Activated T-helper 1 cell treated with anti-CD3 and anti-CD28 coated beads, Interleukin-2, amount 50 U/mL, for 16 hours (primary cell): ENCODE measurements at places on chromosomes 11 and 22.
A peak's percentile ranks its signal among the peaks of the same experiment; 100 is the strongest.

DNA sequence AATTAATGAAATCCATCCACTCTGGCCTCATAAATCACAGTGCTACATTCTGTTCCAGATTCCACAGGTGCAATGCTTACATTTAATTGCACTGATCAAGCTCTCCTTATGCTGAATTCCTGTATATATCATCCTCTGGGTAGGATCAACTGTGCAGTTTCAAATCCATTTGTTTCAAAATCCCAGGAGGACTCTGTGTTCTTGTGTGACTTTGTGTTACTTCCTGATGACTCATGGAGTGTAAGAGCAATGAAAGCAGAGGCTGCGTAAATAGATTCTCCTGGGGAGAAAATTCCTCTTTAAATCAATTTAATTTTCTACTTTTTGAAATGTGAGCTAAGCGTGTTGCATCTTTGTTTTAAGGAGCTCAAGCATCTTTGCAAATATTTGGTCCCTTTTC is 752.7 kb downstream of the METTL15 start:
- no peak for DNase-seq

- no peak for DNase-seq
These were observed 50.4 kb upstream of the SEPTIN5 start for GRCh38 chr22:19663821-19664355.

DNA sequence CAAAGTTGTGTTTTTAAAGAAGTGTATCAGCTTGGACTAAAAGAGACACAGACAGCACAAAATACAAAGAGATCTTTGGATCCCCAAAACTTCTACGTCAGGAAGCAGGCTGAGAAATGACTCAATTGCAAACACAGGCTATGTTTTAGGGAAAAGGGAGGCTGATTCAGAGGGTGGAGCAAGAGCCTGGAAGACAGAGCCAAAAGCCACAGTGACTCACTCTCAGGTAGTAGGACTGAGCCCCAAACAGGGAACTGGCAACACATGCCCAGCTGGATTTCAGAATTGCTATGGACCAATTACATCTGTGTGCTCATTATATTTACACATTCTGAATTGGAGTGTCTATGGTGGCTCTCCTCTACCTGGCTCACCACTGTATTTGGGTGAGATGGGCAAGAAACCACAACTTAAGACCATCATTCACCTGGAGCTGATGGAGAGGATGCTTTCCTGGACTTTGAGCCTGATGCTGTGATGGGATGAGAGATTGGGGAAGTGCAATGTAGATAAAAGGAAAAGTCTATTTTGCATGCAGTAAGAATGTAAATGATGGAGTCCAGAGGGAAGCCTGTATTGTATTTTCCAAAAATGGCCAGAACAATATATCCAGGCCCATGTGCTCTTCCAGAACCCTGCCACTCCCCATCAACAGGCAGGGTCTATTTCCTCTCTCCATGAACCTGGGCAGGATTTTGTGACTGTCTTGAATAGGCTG is 20.8 kb upstream of the LINC01488 start:
- no peak for DNase-seq

GRCh38 chr11:18731441-18731840 is 5.5 kb upstream of the IGSF22 start:
- DNase-seq = no peak

GRCh38 chr22:29873943-29874342 is 9.0 kb upstream of the MTMR3 start:
- DNase-seq = no peak

DNA sequence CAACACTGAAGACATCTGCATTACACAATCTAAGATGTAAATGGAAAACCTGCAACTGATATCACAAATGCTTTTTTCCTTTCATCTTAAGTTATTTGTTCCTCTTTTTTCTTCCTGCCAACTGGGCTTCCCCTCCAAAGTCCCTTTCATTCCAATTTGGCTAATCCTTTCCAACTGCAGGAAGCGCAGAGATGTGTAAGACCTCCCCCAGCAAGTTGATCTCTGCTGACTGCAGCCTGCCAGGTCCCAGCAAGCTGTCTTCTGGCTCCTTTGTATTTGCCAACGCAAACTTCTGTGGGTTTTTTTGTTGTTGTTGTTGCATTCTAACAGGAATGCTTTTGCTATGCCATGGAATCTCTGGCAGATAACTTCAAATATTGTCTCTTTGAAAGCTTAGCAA is 38.5 kb upstream of the LRRC4C start:
- no peak for DNase-seq

DNA sequence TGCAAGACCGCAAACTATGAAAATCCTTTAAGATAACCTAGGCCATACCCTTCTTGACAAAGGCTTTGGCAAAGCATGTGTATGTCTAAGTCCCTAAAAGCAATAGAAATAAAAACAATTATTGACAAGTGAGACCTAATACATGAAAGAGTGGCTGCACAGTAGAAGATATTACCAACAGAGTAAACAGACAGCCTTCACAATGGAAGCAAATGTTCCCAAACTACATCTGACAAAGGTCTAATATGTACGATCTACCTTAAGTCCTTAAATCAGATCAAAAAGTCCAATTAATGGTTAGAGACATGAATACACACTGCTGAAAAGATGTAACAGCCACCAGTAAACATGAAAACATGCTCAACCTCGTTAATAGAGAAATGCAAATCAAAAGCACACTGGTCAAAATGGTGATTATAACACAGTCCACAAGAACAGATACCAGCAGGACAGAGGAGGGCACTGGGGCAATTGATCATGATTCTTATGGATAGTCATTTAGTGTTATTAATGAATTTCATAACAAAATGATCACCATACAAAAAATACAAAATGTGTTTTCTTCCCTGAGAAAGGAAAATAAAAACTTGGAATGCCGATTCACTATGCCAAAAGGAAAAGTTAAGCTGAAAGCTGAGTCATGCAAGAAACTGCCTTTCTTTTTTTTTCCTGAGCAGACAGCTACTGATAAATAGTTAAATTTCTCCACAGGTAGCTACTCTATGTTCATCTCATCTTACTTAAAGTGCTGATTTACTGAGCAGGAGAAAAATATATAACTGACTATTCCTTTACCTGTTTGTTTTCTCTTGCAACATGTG is 102.6 kb upstream of the VPREB1 start:
- no peak for DNase-seq

DNA sequence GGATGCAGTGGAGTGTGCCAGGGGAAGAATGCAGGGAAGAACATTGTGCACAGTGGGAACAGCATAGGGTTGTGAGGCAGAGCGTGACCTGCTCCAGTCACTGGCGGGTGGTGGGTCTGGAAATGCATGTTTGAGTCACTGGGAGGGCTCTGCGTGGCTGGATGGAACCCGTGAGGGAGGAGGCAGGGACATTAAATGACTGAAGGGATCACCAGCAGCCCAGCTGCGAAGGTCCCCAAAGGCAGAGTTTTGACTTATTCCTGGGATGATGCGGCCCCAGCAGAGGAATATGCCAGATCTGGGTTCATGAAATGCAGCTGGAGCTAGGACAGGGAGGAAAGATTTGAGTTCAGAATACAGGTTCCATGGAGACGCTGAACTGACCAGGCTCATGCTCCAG is 104.0 kb upstream of the FGF3 start:
- no peak for DNase-seq

- no peak for DNase-seq
These were observed 85.6 kb upstream of the PARVA start for GRCh38 chr11:12291766-12292165.

GRCh38 chr22:42468841-42469240 is 36.6 kb upstream of the NFAM1 start:
- no peak for DNase-seq

- no peak for DNase-seq
These were observed 128.0 kb downstream of the DSCAML1 start for GRCh38 chr11:117669062-117669461.

GRCh38 chr11:65442842-65443331 is 20.3 kb downstream of the NEAT1 start:
- DNase-seq = no peak

DNA sequence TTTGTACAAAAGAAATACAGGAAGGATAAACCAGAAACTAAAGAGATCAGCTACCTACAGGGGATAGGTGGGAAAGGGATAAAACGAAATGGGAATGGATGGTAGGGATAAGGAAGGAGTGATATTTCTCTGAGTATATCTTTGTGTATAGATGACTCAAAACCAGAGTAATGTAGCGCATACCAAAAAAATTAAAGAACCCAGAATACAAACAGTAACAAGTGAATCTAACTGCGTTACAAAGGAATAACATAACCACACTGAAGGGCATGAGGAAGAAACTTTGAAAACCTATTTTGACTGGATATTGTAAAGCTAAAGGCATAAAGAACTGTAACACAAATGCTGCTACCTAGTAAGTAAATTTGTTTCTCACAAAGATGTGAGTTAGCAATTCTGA is 37.9 kb downstream of the MAPK1 start:
- DNase-seq = no peak

- no peak for DNase-seq
These were observed 37.0 kb downstream of the B3GAT1 start for GRCh38 chr11:134374891-134375550.

- peak; percentile 37 for DNase-seq
These were observed 61.5 kb upstream of the EED start for GRCh38 chr11:86182976-86183584.

DNA sequence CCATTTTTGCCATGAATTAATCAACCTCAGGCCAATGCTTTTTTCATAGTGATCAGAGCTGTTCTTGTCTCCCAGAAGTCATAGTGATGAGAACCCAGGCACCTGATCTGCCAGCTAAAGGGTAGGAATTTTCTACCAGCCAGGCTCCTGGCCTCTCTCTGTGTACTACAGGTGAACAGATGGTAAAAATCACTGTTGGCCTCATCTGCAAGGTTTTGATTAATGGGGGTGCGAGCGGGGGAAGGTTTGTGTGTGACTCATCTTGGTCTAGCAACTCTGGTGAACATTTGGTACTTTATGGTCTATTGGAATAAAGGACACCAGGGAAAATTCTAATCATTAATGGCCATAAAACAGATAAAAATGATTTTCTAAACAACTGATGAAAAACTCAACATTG is 14.4 kb upstream of the APOL4 start:
- DNase-seq = no peak

DNA sequence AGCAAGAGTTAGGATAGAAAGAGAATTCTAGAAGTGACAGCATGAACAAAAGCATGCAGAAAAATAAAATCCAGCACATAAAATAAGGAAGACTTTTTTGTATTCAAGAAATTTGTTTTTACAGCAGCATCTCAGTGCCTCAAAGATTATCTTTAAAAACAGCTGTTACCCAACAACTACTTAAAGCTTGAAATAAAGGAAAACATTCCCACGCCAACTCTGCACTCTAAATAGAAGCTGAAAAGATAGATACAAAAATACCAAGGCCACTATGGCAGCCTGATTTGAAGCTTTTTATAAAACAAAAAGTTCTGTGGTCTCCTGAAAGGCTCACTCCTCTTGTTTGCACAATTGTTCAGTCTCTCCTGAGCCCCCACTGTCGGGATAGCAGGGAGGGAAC is 83.6 kb upstream of the LRRC55 start:
- no peak for DNase-seq

DNA sequence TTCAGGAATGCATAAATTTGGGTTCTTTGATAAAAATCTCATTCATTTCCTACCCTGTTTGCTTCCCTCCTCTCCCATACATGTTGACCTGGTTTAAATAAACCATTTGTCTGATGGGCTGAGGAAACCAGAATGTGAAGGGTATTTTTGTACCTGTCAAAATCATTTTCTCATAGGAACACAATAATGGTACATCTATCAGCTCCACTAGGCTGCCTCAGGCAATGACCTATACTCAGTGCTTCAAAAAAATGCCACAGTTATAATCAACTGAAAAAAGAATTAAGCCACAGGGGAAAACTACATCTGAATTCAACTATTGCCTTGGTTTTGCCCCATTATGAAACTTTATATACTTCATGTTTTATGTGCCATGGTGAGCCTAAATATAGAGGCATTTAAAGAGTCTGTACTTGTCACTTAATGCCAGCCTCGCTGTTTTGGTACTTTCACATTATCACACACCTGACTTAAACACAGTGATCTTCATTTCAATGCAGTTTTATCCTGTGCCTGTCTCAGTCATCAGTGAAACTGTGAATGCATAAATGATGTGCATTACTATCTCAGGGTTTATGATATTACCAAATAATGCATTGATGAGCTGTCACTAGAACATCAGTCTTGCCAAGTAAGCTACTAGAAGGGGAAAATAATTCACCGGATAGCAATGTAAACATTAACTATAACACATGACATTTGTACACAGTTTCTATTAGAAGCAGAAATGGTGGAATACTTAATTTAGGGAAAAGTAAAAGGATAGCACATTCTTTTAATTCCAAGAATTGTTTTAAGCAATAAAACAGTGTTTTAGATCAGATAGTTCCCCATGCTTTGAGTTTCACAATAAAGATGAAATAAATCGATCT is 92.7 kb downstream of the MSANTD4 start:
- DNase-seq = no peak

DNA sequence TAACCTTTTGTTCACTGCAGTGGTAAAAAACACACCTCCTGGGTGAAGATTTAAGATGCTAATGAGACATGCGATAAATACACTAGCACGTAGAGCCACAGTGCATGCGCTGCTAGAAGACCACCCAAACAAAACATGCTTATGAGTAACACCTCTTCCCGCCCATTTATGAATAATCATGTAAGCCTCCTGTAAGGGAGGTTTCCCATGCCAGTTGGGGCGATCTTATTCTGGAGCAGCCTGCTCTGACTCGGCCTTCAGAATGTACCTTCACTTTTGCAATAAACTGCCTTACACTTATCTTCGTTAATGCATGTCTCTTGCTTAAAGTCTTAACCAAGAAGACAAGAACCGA is 18.1 kb upstream of the SCARF2 start:
- no peak for DNase-seq

GRCh38 chr22:35446365-35446764 is 46.4 kb downstream of the MCM5 start:
- no peak for DNase-seq
